ENCODE measurements at places on chromosomes 12 and 14.

- no peak for DNase-seq
These were observed 2.7 kb downstream of the DEGS2 start for GRCh38 chr14:100156776-100157175.

- DNase-seq, result no peak
These were observed 23.3 kb downstream of the ZFYVE21 start for GRCh38 chr14:103738701-103739451.

DNA sequence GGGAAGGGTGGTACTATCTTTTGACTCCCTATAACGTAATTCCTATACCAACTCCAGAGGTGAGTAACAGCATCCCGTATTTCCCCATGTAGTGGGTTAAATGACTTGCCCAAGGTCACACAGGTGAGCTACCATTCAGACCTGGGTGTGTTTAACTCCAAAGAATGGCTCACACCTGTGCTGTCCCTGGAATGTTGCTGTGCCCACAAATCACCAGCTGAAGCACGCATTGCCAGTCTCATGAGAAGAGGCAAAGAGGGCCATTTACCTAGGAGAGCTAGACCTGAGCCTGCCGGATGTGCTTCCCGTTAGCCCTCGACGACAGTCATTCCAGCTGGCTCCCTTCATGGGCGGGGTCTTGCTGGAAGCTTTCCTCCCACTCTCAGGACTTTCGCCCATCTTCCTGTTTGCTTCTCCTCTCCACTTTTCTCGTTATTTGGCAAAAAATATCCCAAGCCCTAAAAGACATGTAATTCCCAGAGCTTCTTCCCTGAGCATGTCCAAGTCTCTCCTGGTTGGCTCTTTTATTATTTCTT is 106.6 kb upstream of the VASH1 start:
- DNase-seq, result no peak

DNA sequence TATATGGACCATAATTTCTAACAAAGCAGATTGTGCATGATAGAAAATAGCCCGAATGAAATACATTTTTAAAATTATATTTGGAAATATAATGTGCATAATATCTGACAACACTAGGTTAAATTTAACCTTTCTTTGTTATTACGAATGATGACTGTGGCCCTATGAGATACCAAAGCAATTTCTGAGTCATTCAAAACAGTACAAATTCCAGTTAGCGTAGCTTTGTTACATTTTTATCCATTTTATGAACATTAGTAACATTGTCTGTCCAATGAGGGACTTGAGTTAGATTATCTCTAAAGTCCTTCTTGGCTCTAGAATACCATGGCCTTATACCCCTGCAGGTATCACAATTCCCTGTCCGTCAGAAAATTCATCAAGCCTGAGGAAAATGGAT is 39.0 kb upstream of the REP15 start:
- no peak for DNase-seq

GRCh38 chr12:92193063-92193462 is 47.4 kb upstream of the BTG1 start:
- DNase-seq, result no peak

DNA sequence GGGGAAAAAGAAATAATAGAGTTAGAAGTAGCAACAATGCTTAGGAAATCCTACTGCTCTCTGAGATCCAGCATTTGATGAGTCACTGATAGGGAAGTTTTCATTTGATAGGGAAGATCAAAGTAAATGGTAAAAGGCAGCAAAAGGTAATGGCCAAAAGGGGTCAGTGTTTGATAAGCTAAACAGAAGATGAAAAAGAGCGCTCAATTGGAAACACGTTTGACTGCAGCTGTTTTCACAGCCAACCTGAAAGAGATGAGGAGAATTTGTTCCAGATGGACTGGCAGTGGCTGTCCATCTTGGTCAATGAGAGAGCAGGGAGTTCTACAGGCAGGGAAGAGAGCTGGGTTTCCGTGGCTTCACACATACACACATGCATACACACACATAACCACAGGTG is 264.2 kb downstream of the TMEM132C start:
- DNase-seq, result no peak

DNA sequence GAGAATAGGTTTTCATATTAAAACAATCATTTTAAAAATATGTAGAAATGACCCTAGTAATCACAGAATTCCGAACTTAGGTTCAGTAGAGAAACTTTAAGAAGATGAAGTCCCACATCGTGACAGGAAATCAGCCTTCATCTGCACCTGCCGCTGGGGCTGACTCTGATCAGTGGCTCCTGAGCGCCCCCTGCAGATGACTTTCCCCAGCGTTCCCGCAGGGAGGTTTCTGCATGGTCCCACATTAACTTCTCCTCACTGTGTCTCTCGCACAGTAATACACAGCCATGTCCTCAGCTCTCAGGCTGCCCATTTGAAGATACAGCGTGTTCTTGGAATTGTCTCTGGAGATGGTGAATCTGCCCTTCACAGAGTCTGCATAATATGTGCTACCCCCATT is 1131.1 kb downstream of the TMEM121 start:
- no peak for DNase-seq

DNA sequence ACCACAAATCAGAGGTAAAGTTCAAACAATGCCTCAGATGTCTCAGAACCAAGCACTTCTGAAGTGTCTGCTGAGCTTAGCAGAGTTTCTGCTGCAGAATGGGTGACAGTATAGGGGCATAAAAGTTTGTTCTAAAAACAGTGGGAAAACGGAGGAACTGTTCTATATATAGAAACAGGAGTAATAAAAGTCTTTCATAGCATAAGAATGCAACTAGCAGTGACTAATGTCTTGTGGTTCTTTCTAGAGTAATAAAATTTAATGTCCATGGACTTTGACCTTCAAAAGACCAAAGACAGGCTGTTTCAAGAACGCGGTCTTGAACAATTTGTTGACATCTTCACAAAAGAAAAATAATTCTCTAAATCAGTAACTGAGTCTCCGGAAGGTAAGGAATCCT is 107.5 kb upstream of the FAR2 start:
- no peak for DNase-seq

DNA sequence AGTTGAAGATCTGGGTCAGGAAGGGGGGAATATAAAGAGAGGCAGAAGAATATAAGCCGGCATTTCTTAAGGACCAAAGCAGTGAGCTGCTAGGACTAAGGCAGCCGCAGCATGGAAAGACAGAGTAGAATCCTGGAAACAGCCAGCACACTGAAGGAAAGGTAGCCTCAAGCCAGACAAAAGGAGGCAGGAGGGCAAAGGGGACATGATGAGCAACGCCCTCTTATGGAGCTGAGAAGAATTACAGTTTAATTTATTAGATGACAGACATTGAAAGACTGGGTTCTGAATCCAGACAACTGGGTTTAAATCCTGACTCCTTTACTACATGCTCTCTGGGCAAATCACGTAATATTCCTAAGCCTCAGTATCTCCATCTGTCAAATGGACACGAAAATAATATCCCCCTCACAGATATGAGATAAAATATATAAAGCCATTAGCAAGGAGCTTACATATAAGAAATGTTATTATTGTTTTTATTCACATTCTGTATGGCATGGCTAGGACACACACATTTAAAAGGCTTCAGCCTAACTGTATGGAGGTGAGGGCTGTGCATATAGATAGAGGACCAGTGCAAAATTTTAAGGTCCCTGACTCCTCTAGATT is 8.1 kb upstream of the PCED1B start:
- DNase-seq, result peak; percentile 33

DNA sequence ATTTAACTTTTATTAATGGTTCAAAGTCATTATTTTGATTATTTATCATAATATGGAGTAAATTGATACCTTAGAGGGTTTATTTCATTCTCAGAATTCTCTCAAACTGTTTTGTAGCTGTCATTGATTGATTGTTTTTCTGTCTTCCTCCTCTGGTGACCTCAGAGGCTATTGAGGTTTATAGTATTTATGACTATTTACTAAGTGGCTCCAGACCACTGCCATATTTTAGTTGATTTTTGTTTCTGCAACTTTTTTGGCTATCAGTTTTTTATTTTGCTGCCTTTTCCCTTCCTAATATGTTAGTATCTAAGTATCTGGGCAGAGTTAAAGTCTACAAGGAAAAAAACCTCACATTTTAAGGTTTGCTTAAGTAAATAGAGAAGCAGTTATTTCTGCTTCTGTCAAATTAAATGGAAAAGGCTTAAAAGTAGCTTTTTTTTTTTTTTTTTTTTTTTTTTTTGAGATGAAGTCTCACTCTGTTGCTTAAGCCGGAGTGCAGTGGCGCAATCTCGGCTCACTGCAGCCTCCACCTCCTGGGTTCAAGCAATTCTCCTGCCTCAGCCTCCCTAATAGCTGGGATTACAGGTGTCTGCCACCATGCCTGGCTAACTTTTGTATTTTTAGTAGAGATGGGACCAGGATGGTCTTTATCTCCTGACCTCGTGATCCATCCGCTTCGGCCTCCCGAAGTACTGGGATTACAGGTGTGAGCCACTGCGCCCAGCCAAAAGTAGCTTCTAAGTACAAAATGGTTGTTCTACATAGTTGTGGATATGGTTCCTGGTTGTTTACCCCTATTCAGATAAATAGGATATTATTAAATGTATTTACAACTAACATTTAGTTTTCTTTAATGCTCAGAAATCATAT is 8.2 kb downstream of the MDM2 start:
- DNase-seq, result no peak

DNA sequence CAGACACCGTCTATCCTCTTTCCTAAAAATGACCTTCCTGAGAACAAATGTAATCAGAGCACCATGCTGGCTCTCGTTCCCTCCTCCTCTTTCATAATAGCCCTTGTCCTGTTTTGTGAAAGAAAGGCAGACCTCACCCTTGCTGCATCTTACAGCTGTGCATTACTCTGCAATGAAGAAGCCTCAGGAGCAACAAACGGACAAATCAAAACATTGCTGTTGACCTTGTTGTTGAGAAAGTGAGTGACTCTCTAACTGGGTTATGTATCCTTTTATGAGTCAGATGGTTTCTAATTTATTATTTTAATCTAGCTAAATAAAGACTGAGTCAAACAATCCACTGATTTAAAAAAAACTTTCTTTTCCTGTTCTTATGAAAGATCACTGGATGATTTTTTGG is 180.9 kb downstream of the RPS29 start:
- DNase-seq, result no peak

- no peak for DNase-seq
These were observed 58.2 kb downstream of the GALNT9 start for GRCh38 chr12:132270969-132271754.

DNA sequence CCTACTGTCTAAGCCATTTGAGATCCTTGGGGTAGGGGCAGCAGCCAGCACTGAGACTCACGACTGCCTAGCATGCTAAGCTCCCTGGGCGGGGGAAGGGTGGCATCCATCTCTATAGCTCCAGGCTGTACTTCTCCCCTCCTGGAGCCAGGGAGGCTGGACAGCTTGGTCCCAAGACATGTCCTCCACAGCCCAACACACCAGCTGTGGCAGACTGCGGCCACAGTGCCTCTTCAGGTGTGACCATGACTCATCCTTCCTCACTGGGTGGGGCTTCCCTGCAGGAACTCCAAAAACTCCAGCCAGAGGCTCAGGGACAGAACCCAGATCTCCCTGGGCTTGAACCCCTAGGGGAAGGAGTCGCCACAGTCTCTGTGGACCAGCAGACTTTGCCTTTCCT is 193.9 kb downstream of the GPHN start:
- no peak for DNase-seq

DNA sequence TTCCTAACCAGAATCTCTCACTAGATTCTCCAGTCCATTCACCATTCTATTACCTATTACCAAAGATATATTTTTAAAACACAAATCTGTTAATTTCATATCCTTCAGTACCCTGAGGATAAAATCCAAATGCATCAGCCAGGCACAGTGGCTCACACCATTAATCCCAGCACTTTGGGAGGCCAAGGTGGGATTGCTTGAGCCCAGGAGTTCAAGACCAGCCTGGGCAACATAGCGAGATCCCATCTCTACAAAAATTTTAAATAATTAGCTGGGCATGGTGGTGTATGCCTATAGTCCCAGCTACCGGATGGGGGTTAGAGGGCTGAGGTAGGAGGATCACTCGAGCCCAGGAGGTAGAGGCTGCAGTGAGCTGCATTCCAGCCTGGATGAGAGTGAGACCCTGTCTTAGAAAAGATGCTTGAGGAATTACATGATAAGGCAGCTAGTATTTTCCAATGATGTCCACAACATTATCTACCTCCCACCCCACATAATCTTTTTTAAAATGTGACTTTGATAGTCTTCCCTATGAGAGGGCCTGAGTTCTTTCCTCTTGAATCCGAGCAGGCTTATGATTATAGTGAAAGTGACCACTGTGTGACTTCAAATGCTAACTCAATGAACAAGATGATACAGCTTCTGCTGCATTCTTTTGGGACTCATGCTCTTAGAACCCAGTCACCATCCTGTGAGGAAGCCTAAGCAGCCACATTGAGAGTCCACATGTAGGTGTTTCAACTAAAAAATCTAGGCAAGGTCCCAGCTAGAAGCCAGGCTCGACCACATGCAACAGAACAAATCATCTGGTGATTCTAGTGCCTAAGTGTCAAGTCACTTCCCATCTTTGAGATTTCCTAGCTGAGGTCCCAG is 18.0 kb downstream of the HECTD1 start:
- no peak for DNase-seq

DNA sequence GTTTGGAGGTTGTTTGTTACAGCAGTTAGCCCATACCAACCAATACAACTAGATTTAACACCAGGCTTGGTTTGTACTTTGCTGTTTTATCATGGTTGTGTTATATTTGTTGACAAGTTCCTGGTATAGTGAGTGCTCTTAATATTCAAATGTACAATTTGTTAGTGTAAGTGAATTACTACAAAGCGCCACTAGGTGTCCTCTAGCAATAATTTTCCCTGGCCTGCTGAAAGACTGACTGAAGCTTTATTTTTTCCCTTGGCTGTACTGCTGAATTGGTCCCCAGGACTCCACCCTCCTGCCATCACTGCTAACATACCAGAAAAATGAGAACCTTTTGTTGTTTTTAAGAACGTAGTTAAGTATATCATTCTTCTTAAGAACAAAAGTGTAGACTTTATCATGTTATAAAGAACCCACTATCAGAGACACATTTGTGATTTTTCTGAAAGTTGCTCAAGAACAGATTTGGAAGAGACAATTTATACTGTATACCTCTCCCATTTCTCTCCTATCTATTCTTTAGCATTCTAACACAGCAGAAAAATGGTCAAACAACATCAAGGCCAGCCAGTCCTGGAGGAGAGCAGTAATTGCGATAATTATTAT is 75.3 kb upstream of the FAR2 start:
- peak; percentile 26 for DNase-seq

- peak; percentile 67 for DNase-seq
These were observed 15.1 kb downstream of the RNF41 start for GRCh38 chr12:56206452-56207166.

- DNase-seq, result no peak
These were observed 142.2 kb upstream of the RFLNA start for GRCh38 chr12:124152731-124153130.

- no peak for DNase-seq
These were observed 17.7 kb downstream of the C12orf71 start for GRCh38 chr12:27064397-27065342.
